Upper lobe of right lung (tissue), 1 donor: ENCODE measurements at places on chromosomes 1 and 21. TPM values are rescaled to one million over a fixed set of nuclear protein-coding genes. Genes with fewer than 3 reads are reported as not detected.

- peak; percentile 83 for DNase-seq
Measured at GRCh38 chr1:110060034-110060661, 10.3 kb downstream of the ALX3 start.

The KCNJ15 gene
- total RNA-seq, result 80.1 TPM

- no peak for DNase-seq
Measured at GRCh38 chr1:3884966-3885365, 15.1 kb downstream of the C1orf174 start.

The ICOSLG gene
- total RNA-seq, result 11.3 TPM

GRCh38 chr1:67732750-67733151, 47.8 kb downstream of the GADD45A start:
- DNase-seq, result no peak

GRCh38 chr1:2585318-2586092, 1.1 kb upstream of the PRXL2B start:
- DNase-seq, result peak; percentile 88

DNA sequence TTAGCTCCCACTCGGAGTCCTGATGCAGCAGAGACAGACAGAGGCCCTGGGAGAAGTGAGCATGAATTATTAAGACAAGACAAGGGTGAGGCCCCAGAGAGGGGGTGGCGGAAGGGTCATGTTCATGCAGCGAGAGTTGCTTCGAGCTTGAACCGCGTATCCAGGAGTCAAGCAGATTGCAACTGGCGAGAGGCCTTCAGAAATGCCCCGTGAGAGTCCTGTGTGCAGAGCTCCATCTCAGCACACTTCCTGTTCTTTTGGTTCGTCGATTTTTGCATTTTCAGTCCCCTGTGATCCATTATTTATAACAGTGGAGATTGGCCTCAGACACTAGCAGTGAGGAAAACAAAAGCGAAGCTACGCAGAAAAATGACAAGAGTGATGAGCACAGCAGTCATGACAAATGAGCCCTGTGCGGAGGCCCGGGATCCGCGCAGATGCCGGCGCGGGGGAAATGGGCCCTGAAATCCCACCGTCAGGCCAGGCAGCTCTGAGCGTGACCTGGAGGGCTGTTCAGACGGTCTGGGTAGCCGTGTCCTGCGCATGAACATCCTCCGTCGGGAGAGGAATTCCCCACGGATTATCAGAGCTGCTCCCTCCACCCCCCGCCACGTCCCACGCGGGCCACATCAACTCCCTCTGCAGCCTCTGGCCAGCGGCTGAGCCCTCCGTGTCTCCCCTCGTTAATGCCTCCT, 15.0 kb downstream of the PDE9A start:
- no peak for DNase-seq

GRCh38 chr1:205448540-205449253, 7.1 kb downstream of the BLACAT1 start:
- DNase-seq, result no peak

GRCh38 chr1:245332085-245332484, 177.3 kb downstream of the KIF26B start:
- no peak for DNase-seq

- no peak for DNase-seq
Measured at GRCh38 chr1:22712502-22713271, 2.0 kb downstream of the EPHB2 start.

The CDC42SE1 gene
- total RNA-seq, result 105 TPM

The C1orf226 gene
- total RNA-seq, result 7.1 TPM

DNA sequence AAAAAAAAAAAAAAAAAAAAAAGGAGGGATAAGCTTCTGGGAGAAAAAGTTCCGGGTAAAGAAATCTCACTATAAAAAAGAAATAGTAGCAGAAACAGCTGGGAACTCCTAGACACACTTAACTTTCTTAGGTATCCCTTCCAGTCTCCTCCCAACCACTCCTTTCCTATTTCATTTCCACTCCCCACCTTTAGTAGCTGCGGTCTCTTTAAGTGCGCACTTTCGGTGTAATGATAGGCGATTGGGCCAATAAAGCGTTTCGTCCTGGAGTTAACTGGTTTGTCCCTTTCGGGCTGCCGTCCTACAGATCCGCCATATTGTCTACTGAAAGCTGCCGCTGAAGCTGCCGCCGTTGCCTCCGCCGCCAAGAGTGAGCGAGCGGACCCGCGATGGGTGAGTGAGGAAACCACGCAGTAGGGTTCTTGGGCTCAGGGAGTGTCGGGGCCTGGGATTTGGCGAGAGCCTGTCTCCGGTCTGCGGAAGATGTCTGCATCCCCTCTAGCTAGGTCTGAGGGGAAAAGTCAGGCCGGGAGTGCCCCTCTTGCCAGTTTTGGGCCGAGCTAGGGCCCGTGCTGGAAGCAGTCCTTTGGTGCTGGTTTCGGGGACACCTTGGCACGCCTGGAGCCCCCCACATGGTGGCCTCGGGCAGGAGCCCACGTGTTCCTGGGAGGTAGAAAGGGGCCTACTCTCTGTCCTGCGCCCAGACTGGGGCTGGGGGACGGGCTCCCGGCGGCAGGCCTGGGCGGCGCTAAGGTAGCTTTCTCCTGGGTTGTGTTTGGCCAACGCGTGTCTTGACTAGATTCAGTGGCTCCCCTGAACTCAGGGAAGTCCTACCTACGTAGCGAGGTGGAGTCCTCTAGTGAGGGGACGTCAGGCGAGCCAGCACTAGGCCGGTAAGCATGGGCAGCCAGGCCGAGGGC, at the start of gene KPNA6:
TSS of gene KPNA6 (plus strand) at position 315 of the 920 bp plus-strand sequence. CDS start at position 390, 75 bp downstream.
- DNase-seq, result peak; percentile 88

DNA sequence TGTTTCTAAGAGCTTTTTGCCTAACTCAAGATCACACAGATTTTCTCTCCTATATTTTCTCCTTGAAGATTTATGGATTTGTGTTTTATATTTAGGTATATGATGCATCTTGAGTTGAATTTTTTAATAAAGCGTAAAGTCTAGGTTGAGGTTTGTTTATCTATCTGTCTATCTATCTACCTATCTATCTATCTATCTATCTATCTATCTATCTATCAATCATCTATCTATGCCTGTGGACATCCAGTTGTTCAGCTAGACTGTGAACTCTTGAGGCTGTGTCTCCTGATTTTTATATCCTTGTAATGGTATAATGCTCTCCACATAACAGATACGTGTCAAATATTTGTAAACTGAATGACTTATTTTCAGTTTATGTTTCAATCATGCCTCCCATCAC, 120.1 kb downstream of the DNAH14 start:
- no peak for DNase-seq

GRCh38 chr1:156511644-156512043, 11.1 kb upstream of the MEF2D start:
- DNase-seq, result peak; percentile 6

The DPYD gene
- 82.7 TPM for total RNA-seq

DNA sequence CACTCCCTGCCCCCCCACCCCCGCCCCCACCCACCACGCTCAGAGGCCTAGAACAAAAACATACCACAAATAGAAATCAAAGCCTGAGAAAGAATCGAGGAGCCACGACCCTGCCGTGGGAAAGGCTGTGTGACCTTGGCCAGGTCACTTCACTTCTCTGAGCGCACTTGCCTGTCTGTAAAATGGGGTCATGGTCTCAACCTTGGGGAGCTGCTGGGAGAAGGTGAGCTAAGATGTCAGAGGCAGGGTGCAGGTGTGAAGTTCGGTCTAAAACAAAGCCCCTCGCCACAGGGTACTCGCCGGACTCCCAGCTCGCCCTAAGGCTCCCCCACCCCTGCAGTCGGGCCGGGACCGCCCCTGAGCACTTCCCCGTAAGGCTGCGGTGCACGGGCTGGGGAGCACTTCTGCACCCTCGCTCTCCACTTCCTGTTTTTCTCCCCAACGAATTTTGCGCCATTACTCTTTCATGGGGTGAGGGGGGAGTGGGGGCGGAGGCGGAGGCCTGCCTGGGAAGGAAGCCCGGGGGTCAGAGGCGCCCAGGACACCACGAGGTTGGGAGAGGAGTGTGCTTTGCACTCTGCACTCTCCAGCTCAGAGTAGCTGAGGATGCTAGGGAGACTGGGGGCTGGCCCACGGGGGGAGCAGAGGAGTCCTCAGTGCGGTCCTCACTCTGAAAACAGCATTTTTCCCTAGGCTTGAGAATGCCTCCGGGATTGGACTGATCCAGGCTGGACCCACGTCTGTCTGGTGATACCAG, 21.9 kb upstream of the PIK3CD start:
- peak; percentile 87 for DNase-seq

- DNase-seq, result peak; percentile 68
Measured at GRCh38 chr1:155174324-155175280, 953 bp downstream of the TRIM46 start.

The FCGR1A gene
- total RNA-seq, result 40.9 TPM

DNA sequence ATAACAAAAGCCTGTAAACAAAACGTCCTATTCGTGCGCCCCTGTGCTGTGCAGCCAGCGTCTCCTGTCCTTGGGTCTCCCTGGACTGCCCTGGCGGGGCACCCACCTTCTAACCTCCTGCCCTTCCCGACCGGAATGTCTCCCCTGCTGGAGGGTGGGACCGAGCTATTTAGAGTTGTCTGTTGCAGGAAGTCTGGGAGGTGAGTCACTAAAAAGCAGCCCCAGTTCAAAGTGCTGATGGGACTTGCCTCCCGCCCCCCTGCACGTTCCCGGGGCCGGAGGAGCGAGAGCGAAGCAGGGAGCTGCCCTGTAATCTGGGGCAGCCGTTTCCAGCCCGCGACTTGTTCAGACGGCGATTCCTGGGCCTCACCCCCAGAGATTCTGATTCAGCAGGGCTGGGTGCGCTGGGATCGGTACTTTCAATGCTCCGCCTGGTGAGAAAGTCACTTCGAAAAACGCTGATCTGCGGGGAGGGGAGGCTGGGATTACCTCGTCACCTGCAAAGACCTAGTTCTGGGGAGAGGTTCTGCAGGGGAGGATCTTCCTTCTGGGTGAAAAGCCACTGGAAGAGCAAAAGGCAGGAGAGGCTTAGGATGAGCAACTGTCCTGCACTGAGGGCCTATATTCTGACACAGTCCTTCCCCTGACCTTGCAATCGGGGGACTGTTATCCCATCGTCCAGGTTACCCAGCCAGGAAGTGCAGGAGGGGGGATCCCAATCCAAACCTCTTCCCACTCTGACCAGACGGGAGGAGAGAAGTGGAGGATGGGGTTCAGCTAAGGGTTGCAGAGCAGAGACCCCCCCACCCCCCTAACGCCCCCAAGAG, 1.2 kb upstream of the DHRS3 start:
- DNase-seq, result peak; percentile 85

- DNase-seq, result no peak
Measured at GRCh38 chr1:32939655-32940371, 24.8 kb downstream of the RNF19B start.

GRCh38 chr1:22608361-22608760, 28.1 kb upstream of the C1QA start:
- DNase-seq, result no peak

DNA sequence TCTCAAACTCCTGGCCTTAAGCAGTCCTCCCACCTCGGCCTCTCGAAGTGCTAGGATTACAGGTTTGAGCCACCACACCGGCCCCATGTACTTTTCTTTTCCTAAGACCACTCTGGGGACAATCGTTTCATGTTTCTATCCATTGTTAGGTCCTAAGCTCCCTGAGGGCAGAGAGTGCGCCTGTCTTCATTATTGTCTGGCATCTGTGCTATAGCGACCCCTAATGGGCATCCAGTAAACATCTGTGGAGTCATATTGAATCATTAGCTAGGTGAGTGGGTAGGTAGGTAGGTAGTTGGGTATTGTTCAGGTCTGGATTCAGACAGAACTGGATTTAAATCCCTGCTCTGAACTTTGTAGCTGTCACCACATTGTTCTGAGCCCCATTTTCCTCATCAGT, 66.1 kb downstream of the TMEM53 start:
- DNase-seq, result no peak

The SLC9C2 gene
- total RNA-seq, result 0.26 TPM

DNA sequence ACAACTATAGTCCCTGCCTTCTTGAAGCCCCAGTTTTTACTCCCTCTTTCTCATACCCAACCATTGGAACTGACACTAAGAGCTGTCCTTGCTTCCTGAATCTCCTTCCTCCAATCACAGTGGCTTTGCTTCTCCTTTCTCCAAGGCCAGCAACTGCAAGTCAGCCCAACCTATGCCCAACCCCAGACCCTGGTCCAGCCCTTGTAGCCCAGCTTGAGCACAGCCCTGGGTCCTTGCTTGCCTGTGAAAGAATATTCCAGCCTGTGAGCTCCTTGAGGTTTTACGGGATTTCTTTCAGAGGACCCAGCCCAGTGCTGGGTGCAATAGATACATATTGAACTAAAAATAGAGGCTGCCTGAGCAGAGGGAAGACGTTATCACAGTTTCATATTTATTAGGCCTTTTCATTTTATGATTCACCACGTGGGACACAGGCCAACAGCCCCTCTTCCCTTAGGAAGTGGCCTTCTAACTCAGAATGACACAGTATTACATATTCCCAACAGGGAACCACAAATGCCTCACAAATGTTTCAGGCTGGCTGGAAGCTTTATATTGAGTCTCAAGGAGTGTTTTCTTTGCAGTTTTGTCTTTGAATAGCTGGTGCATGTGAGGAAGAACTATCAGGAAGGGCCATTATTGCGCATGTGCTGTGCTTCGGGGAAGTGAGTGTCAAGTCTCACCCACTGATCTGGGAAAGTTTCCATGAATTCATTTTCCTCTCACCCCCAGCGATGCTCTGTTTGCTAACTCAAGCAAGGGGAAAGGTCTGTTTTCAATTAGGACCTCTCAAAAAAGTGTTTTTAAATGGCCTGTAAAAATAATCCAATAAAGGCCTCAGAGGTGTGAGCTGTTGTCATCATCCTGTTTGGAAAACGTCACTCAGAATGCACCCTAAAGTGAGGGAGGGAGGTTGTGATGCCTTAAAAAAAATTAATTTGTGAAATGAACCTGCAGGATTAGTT, 92.3 kb upstream of the NFIA start:
- DNase-seq, result no peak

GRCh38 chr21:46226146-46226545, 2.4 kb downstream of the LSS start:
- DNase-seq, result peak; percentile 10

The TAF13 gene
- 41.1 TPM for total RNA-seq

GRCh38 chr1:164660412-164660772, 101.4 kb downstream of the PBX1 start:
- no peak for DNase-seq

DNA sequence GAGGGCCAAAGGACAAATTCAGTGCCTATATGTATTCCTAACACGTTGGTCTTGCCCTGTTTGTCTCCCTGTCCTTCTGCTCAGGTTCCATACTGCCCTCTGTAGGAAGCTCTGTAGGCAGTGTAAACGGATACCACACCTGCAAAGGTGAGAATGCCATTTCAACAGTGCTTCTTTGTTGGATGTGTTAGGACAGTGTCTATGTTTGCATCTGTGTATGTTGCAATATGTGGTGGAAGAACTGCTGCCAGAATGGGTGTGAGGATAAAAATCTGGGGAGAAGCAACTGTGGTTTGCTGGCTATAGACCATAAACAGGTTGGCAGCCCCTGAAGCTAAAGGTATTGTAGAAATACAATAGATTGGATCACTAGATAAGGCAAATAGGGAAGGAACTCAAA, 113.1 kb upstream of the BMP8A start:
- DNase-seq, result no peak

- DNase-seq, result no peak
Measured at GRCh38 chr1:205632669-205633169, 908 bp upstream of the ELK4 start.

DNA sequence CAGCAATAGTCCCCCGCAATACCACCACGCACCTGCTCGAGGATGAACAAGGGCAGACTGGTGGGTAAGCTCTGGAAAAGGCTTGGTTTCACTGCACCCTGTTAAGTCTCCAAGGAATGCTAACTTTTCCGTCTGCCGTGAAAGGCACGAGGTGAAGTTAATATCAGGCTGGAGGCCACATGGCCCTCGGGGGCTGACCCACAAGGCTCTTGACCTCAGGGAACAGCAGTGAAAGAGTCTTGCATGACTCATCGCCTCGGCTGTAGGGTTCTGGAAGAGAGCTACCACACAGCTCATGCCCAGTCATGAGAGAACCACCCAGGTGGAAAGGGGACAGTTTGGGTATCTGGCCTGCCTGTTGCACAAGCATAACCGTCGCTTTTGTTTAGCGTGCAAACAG, 24.7 kb downstream of the SCCPDH start:
- no peak for DNase-seq
